ENCODE measurements at places on chromosomes 4 and X.

DNA sequence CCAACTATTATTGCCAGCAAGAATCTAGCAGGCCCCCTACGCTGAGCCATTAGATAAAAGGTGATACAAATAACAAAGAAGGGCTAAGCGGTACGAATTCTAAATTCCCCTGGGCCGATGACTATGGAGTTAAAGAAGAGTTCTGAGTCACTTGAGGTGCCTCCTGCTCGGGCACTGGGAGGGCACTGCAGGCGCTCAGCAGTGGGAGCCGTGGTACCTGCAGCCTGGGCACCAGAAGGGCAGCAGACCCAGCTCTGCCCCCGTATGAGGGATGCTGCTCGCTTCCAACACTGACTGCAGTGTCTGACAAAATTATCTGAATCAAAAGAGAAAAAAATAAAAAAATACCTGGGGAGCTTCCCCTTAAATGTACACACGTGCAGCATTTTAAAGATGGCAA, 44.1 kb upstream of the MTNR1A start:
- no peak for DNase-seq

GRCh38 chr4:176383273-176384077, 63.7 kb downstream of the SPCS3 start:
- no peak for DNase-seq

GRCh38 chr4:176709417-176709816, 83.3 kb downstream of the VEGFC start:
- DNase-seq: no peak

- no peak for DNase-seq
These were observed 155.0 kb upstream of the SFRP2 start for GRCh38 chr4:153943738-153944415.

DNA sequence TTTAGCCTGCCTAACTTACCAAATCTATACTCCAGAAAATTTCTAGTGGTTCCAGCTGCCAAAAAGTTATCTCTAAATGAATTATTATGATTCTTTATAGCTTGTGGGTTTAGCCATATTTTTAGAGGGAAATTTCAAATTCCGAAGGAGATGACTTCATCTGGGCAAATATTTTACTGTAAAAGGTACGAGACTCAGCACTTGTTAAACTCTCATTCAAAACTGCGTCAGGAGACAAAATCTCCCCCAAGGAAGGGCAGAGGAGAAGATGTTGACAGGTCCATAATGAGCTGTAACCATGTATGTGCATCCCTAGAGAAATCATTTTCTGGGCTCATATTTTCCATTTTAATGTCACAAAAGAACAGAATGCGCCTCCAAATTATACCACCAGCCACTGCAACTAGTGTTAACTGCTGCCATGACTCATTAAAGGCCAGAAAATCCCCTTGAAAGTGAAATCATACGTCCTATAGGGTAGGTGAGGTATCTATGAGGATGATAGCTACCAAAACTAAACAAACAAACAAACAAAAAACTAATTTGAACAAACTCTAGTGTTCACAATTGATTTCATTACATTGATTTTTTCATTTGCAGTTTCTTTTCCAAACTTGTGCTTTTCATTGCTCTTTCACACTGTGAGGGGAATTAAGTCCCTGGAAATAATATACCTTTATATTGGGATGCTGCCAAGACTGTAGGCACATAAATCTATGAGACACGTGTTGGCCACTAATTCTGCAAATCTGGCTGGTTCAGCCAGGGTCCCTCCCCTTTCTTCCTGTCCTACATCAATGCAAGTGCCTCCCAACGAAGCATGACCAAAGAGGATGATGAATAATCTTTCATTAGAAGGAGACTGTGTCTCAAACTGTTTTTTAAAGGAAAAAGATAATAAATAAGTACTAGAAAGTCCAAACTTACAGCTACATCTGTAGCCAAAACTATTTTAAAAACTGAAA, 85.8 kb downstream of the ARHGAP6 start:
- no peak for DNase-seq

DNA sequence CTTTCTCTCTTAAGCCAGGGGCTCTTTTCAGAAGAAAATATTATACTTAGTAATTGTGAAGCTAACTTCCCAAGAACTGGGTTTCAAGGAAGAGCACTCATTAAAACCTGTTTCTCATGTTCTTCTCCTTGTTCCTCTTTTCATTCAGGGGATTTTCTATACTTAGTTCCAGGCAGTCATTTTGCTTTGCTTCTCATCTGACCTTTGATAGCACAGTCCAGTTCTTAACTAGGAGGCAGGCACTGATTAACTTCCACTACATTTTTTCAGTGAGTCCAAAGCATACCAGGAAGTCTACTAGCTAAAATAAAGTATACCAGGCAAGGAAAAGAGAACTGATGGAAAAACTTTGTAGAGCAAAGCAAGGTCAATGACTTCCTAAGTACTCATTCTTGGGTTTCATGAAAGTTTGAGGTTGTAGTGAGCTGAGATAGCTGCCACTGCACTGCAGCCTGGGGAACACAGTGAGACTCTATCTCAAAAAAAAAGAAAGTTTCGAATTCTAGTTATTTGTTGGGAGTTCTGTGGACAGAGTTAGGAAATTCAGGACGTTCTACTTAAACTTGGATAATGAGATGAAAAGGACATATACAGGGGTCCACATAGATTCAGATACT, 190.1 kb upstream of the HS3ST1 start:
- DNase-seq: no peak

Measured in stimulated activated CD8-positive, alpha-beta memory T cell treated with anti-CD3 and anti-CD28 coated beads, Interleukin-15, amount 100 ng/mL, for 4 hours (primary cell).